ENCODE measurements at places on chromosomes 6 and 20. TPM values are rescaled to one million over a fixed set of nuclear protein-coding genes. Genes with fewer than 3 reads are reported as not detected.

DNA sequence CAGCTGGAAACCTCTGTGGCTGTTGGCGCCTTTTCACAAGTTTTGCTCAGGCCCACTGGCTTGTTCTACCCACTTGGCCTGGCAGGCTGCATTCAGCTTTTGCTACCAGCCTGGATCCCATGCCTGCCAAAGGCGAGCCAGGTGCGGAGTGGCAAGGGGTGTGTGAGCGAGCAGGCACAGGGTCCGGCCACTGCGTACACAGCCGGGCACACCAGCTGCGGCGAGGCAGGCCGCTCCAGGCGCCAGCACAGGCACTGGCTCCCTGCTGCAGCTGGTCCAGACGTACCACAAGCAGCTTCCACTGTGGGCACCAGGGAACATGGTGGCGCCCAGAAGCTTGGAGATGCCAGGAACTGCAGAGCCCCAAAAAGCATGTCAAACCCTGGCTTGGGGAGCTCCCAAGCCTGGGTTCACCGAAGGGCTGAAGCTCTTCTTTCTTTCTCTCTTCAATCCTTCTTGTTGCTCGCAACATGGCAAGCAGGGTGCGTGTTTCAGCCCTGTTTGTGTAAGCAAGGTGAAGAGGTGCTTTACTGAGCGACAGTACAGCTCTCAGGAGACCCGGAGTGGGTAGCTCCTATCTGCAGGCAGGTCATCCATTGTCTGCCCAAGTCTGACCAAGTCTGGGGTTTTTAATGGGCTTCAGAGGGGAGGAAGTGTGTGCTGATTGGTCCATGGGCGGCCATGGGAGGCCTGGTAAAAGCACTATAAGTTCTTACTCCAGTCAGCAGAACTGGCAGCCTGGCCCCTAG is 32.6 kb upstream of the GRM4 start:
- no peak for DNase-seq

RIPPLY2 gene
- 2.2 TPM for polyA plus RNA-seq

DNA sequence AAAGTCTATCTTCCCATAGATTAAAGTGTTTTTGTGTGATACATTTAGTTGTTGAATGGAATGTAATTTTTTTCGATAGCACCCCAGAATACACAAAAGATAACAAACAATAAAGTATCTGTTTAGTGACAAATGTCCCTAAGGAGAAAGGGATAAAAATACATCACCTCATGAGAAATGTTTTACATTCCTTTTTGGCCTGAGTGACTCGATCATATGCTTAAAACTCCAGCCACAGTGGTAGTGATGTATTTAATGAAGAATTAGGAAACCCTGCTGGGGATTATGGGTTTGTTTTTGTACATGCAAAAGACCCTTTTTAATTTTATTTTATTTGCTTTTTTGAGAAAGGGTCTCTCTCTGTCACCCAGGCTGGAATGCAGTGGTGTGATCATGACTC is 4.3 kb upstream of the SGK1 start:
- no peak for DNase-seq

DNA sequence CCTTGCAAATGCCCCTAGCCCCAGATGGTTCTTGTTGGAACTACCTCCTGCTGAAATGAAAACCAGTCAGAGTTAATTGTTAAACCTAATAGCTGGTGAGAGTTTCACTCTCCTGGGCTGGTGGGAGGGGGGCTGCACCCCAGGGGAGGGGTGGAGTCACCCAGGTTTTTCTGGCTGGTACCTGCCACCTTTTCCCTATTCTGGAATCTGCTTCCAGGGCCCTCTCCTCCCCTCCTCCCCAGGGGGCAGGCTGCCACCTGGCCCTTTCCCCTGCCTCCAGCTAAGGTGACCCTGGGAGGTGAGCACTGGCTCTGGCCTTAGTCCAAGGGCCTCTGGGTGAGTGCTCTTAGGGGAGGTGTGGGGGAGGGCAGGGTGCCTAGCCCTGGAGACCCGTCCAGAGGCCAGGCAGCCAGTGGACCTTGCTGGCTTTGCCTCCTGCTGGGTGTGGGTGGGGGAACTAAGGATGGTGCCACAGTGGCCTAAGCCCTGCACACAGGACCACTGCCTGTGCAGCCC is 48.8 kb upstream of the EPB41L1 start:
- DNase-seq, result no peak

CRNKL1 gene
- polyA plus RNA-seq, result 20.9 TPM

- peak; percentile 35 for DNase-seq
Measured at GRCh38 chr6:81865712-81866111, 113.2 kb upstream of the TENT5A start.

UBE2C gene
- polyA plus RNA-seq, result 264 TPM

DNA sequence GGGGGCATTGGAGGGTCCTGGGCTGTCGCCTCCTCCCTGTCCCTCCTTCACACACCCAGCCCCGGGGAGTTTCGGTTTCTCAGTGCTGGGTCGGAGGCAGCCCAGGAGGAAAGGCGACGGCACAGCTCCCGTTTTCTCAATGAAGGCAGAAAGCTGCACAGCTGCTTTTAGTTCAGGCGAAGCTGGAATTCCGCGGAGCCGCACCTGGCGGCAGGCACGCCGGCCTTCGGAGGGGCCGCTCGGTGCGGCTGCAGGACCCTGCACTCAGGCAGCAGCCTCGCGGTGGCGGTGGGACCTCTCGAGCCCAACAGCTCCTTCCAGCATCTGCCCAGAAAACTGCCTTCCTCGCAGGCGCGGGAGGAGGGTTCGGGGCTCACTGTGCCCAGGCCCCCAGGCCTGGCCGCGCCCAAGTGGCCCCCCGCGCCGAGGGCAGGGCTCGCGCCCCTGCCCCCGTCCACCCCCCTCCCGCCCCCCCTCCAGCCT is 4.6 kb downstream of the FOXQ1 start:
- DNase-seq, result peak; percentile 16
